ENCODE measurements at places on chromosomes 1 and 21.

- DNase-seq = no peak
These were observed 155.8 kb upstream of the KAZN start for GRCh38 chr1:14442669-14443068.

- no peak for DNase-seq
These were observed 63.6 kb downstream of the RUNX3 start for GRCh38 chr1:24866211-24867083.

GRCh38 chr21:31310750-31311149 lies 33.3 kb downstream of the TIAM1 start:
- peak; percentile 77 for DNase-seq

DNA sequence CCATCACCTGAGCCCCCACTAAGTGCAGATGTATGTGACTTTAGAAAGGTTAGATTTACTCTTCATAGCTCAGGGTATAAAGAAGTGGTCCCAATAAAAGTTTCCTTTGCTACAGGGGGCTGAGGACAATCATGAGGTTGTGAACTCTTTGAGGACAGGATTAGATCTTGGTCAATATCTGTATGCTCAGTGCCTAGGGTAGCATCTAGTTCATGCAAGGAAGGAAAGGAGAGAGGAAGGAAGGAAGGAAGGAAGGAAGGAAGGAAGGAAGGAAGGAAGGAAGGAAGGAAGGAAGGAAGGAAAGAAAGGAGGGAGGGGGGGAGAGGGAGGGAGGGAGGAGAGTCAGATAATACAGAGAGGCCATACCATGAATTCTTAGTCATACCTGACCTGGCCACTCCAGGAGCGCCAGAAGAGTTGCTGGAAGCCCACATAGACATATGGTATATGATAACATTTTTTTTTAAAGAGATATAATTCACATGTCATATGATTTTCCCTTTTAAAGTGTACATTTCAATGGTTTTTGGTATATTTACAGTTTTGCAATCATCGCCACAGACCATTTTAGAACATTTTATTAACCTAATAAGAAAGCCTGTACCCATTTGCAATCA lies 9.7 kb upstream of the CSRP1 start:
- no peak for DNase-seq

GRCh38 chr1:185733818-185734735 lies at the start of gene HMCN1:
TSS of gene HMCN1 (plus strand) at chr1:185734391. CDS start at chr1:185734780, 389 bp downstream.
- DNase-seq = peak; percentile 75

DNA sequence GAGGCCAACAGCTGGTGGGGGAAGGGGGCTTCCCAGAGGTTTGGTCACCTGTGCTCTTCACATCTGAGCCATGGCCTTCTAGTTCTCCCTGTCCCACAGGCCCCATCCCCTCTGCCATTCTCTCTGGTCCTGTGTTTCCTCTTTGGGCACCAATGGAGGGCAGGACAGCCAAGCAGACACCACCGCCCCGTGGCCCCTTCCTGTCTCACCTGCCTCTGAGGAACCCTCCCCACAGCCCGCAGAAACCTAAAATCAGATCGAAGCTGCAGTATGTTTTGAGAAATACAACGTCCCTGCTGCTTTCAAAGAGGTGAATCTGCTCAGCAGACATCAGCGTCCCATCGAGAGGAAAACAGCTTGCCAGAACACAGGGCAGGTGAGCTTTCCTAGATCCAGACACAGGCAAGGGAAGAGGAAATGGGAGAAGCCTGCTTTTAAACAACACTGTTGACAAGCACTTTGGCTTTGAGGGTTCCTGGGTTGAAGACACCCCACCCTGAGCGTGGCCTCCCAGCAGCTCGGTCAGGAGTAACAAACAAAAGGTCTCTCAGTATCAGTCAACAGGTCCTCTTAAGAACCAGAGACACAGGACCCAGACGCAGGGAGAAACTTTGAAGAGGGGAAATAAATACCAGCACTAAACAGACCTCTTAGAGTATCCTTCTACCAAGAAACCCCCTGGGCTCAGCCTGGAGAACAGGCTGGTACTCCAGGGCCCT lies 2.3 kb downstream of the PANK4 start:
- no peak for DNase-seq

- DNase-seq = no peak
These were observed 28.1 kb downstream of the VANGL1 start for GRCh38 chr1:115669886-115670285.

DNA sequence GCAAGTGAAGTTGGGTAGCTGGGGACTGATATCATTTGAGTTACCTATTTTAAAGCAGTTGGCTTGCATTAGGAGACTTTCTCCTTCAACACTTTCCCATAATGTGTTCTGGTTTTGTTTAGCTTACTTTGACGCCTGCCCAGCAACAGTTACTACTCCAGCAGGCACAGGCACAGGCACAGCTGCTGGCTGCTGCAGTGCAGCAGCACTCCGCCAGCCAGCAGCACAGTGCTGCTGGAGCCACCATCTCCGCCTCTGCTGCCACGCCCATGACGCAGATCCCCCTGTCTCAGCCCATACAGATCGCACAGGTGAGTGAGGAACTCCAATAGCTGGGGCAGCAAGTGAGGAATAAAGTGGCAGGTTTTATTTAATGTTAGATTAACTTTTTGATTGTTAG lies 144.3 kb downstream of the CD247 start:
- no peak for DNase-seq

DNA sequence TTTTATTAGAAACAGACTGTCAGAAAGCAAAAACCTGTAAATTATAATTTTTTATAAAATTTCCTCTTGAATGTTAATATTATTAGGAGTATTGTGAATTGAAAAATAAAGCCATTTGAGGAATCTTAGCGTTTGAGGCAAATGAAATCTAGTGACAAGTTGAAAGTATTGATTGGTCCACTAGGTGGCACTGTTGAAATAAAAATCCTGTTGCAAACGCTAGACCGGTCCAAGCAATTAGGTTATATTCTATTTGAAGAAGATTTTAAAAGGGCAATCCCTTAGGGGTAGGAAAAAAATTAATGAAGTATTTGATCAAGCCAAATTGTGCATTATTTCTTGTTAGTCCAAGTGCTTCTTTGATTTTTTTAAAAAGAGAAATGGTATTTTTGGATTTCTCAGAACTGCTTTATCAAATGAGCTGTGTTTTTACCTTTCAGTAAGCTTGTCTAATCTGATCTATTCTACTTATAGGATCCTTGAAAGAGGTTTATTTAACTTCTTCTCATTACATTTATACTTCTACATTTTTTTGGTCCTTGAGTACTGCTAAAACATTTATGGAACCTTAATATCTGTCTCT lies 57.7 kb downstream of the ATG4C start:
- peak; percentile 53 for DNase-seq
